Uterine smooth muscle cell (primary cell): ENCODE measurements at places on chromosomes 2 and 18. TPM values are rescaled to one million over a fixed set of nuclear protein-coding genes. Genes with fewer than 3 reads are reported as not detected.

The FRZB gene
- 0.11 and 0.12 TPM in 2 replicates for total RNA-seq

The IGFBP2 gene
- total RNA-seq = 119 and 136 TPM in 2 replicates

The CWC22 gene
- 28.5 and 33.6 TPM in 2 replicates for total RNA-seq

The TMEM163 gene
- not detected in 2 replicates for total RNA-seq

The SRD5A2 gene
- total RNA-seq = not detected in 2 replicates

The SH3BP4 gene
- 30.5 and 43.1 TPM in 2 replicates for total RNA-seq

The MC2R gene
- total RNA-seq = not detected in 2 replicates

The ABI2 gene
- total RNA-seq = 27.2 and 30.8 TPM in 2 replicates

The SCN9A gene
- total RNA-seq = 24.0 and 43.0 TPM in 2 replicates

The COL3A1 gene
- total RNA-seq = 841 and 1,747 TPM in 2 replicates
